ENCODE measurements at places on chromosomes 7 and 10.
A peak's percentile ranks its signal among the peaks of the same experiment; 100 is the strongest.

DNA sequence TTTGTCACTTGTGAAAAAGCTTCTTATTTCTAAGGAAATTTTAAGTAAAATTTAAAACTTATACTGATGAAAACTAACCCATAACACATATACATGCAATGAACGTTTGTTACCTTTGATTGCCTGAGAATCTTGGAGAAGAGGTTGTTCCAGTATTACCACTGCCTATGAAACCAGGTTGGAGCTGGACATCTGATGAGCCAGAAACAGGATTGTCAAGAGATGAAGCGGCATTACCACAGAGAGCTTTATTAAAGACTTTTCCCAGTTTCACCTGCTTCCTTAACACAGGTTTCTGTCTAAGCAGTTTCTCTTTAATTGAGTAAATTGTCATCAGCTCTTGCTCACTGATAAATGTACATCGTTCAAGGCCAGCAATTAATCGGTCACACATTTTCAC is 9.0 kb upstream of the KIF20B start:
- H3K27ac ChIP-seq = no peak overlapping the region
- H3K4me1 ChIP-seq = no peaks in the 10 kb centered on the region
- no peak overlapping the region for H3K4me3 ChIP-seq
- peaks cover 7% of the 10 kb centered on the region for H3K36me3 ChIP-seq
- DNase-seq = no peak
- H3K27me3 ChIP-seq = no peaks in the 10 kb centered on the region

DNA sequence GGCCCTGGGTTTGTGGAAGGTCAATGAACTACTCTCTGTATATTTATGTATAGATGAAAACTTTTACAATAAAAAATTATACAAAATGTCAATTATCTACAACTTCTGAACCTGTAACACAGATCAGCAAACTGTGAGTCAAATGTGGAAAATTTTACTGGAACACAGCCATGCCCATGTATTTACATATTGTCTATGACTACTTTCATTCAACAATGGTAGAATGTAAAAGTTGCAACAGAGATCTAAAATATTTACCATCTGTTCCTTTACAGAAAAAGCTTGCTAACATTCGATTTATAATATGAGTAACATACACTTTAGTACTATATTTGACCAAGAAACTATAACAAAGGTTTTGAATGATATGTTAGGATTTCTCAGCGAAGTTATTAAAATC is 481.6 kb downstream of the PARD3 start:
- no peak overlapping the region for H3K27ac ChIP-seq
- no peaks in the 10 kb centered on the region for H3K4me1 ChIP-seq
- no peak overlapping the region for H3K4me3 ChIP-seq
- peaks cover 28% of the 10 kb centered on the region for H3K36me3 ChIP-seq
- DNase-seq = no peak

DNA sequence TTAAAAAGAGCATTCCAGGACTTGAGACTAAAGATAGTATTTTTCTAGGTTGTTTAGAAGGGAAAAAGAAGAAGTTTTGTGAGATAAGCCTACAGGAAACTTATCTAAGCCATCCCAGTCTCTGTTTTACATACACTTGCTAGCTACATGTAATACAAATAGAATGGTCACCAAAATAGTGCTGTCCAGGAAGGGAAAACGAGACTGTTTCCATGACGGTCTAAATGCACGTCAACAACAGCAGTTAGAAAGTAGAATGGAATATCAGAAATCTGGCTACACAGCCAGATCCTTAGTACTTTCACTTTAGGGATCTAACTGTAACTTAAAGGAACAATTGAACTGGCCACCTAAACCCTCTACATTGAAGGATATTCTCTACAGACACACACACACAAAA is 117.6 kb downstream of the TSPAN12 start:
- H3K4me3 ChIP-seq = no peak overlapping the region
- H3K27ac ChIP-seq = no peak overlapping the region
- peaks cover 13% of the 10 kb centered on the region for H3K4me1 ChIP-seq
- H3K27me3 ChIP-seq = no peaks in the 10 kb centered on the region
- H3K36me3 ChIP-seq = no peaks in the 10 kb centered on the region

DNA sequence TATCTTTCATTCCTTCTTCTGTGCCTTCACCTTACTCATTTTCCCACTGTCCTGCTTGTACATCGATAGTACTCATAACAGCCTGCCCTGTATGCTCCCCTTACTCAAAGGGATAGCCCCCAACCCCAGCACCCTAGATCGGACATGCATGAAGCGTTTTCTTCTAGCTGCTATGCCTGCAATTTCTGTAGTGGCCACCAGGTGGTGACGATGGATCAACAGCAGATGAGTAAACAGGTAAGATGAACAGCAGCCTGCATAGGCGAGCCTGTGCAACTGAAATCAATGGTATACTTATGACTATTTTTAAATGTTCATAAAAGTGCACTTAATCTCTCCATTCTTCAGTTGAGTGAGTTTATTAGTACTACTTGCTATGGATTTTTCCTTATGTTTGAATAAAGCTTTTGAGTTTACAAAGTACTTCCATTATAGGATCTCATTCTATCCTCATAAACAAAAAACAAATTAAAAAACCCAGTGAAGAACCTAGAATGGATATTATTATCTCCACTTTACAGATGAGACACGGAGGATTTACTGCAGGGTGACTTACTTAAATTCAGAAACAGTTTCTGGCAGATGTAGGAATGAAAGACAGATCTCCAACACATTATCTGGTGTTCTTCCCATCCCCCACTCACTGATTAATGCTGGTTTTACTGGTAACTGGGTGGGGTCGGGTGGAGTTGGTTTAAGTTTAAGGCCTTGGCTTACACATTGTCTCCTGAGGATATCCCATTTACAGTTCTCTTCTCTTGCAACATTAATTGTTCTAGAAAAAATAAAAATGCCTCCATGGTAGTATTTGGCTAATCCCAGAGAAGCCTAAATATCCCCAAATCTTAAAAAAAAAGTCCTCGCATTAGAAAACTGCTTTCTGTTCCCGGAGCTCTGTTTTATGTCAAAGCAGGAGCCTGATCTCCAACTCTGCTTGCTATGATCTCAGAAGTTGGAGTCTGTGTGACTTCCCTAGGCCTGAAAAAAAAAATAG is 222.1 kb downstream of the GLI3 start:
- peaks cover 99% of the 10 kb centered on the region for H3K36me3 ChIP-seq
- no peak overlapping the region for H3K4me3 ChIP-seq
- H3K27ac ChIP-seq = peak overlapping the region; percentile 37
- H3K27me3 ChIP-seq = no peaks in the 10 kb centered on the region

DNA sequence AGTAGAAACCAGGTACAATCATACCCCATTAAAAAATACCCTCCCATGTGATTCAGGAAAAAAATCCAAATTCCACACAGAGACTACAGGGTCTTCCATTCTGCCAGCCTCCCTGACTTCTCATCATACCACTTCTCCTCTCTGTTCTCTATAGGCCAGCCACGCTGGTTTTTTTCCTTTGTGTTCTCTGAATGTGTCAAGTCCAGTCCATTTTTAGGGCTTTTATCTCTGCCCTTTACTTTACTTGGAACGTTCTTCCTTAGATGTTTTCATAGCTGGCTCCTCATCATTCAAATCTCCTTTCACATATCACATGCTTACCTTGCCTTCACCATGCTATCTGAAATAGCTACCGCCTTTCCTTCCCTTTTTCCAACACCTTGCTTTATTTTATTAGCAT is 597.6 kb downstream of the PHTF2 start:
- H3K27me3 ChIP-seq = peaks cover 4% of the 10 kb centered on the region
- no peak overlapping the region for H3K27ac ChIP-seq
- DNase-seq = no peak
- no peak overlapping the region for H3K4me3 ChIP-seq
- H3K36me3 ChIP-seq = no peaks in the 10 kb centered on the region

DNA sequence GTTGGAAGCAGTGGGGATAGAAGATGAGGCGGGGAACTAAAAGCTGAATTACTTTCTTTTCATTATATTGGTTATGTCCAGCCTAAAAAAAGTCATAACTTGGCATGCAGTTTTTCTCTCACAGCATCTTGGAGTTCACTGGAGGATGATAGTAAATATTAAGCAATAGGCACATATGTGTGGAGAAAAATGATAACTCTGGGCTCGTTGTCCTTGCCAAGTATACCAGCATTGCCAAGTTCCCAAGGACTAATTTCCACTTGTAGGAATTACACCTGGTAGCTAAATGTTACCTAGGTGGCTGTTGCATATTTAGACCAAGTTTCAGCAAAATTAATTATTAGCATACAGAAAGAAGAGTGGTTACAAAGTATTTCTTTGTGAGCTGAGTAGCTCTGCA is 1007.6 kb downstream of the ANKRD7 start:
- H3K4me3 ChIP-seq = no peak overlapping the region
- no peak overlapping the region for H3K27ac ChIP-seq
- no peak for DNase-seq
- H3K36me3 ChIP-seq = no peaks in the 10 kb centered on the region

GRCh38 chr10:122044045-122044661 is 55.2 kb downstream of the TACC2 start:
- peaks cover 63% of the 10 kb centered on the region for H3K4me1 ChIP-seq
- H3K4me3 ChIP-seq = peak overlapping the region; percentile 84
- H3K27ac ChIP-seq = peak overlapping the region; percentile 99
- DNase-seq = peak; percentile 42
- H3K27me3 ChIP-seq = no peaks in the 10 kb centered on the region
- H3K36me3 ChIP-seq = peaks cover 4% of the 10 kb centered on the region

DNA sequence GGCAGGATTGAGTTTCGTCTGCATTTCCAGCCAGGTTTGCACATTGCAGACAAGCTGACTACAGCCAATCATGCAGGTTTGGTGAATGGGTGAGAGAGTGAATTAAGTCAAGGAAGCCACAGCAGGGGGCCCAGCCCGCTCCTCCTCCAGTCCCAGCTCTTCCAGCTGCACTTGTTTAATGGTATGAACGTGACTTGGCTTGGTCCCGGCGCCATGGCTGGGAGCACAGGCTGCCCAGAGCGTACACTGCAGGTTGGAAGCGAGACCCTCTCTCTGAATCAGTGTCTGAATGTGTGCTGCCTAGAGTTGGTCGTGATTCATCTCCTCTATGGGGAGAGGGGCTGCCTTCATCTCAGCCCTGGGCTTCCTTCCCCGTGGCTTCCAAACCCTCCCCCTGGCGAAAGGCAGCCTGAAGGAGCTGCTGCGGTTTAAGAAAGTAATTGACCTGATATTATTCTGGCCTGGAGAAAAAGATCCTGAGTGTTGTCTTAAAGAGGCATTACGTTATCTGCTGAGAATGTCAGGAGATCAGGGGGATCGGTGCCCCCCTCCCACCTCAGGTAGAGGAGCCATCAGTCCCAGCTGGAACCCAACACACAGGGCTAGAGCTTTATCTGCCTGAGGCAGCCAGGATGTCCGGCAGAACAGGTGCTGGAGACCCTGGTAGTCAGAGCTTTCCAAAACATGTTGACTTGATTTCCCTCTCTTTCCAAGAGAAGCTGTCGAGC is 132.1 kb downstream of the COL26A1 start:
- DNase-seq = peak; percentile 30
- H3K36me3 ChIP-seq = peaks cover 44% of the 10 kb centered on the region
- H3K4me3 ChIP-seq = peak overlapping the region; percentile 20
- peak overlapping the region; percentile 94 for H3K27ac ChIP-seq
- H3K4me1 ChIP-seq = peaks cover 38% of the 10 kb centered on the region

GRCh38 chr7:93747019-93747418 is 143.5 kb downstream of the TFPI2 start:
- no peaks in the 10 kb centered on the region for H3K4me1 ChIP-seq
- H3K27ac ChIP-seq = no peak overlapping the region
- DNase-seq = no peak
- H3K27me3 ChIP-seq = no peaks in the 10 kb centered on the region
- H3K36me3 ChIP-seq = no peaks in the 10 kb centered on the region

DNA sequence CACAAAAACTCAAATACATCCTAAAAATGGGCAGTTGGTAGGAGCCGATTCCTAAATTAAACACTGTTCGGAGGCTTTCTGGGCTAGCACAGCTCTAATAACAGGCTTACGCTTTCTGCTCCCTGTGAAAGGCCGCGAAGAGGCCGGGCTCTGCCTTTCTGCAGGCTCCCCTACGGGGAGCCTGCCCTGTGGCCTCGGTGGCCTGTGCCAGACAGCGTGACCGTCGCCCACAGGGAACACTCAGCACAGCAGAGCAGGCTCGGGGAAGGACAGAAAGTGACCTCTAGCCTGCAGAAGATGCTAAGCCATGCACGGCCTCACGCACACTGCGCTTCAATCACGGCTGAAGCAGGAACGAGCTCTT is 64.2 kb downstream of the DIP2C start:
- H3K4me3 ChIP-seq = peak overlapping the region; percentile 56
- peaks cover 22% of the 10 kb centered on the region for H3K36me3 ChIP-seq
- peak overlapping the region; percentile 97 for H3K27ac ChIP-seq
- peaks cover 81% of the 10 kb centered on the region for H3K4me1 ChIP-seq
- no peaks in the 10 kb centered on the region for H3K27me3 ChIP-seq
- DNase-seq = peak; percentile 50

GRCh38 chr7:47578579-47579270 is 3.2 kb downstream of the TNS3 start:
- peaks cover 19% of the 10 kb centered on the region for H3K27me3 ChIP-seq
- no peak for DNase-seq
- H3K27ac ChIP-seq = peak overlapping the region; percentile 35
- H3K4me1 ChIP-seq = peaks cover 82% of the 10 kb centered on the region
- peaks cover 22% of the 10 kb centered on the region for H3K36me3 ChIP-seq

GRCh38 chr10:119817991-119818888 is 54.4 kb downstream of the MCMBP start:
- peak; percentile 91 for DNase-seq
- peak overlapping the region; percentile 77 for H3K4me3 ChIP-seq
- peaks cover 28% of the 10 kb centered on the region for H3K4me1 ChIP-seq
- no peaks in the 10 kb centered on the region for H3K27me3 ChIP-seq
- H3K36me3 ChIP-seq = peaks cover 54% of the 10 kb centered on the region

- no peak overlapping the region for H3K4me3 ChIP-seq
- peaks cover 4% of the 10 kb centered on the region for H3K4me1 ChIP-seq
- H3K27ac ChIP-seq = no peak overlapping the region
- DNase-seq = no peak
- no peaks in the 10 kb centered on the region for H3K36me3 ChIP-seq
Observed at GRCh38 chr7:110973196-110973990, 117.5 kb upstream of the LRRN3 start.

DNA sequence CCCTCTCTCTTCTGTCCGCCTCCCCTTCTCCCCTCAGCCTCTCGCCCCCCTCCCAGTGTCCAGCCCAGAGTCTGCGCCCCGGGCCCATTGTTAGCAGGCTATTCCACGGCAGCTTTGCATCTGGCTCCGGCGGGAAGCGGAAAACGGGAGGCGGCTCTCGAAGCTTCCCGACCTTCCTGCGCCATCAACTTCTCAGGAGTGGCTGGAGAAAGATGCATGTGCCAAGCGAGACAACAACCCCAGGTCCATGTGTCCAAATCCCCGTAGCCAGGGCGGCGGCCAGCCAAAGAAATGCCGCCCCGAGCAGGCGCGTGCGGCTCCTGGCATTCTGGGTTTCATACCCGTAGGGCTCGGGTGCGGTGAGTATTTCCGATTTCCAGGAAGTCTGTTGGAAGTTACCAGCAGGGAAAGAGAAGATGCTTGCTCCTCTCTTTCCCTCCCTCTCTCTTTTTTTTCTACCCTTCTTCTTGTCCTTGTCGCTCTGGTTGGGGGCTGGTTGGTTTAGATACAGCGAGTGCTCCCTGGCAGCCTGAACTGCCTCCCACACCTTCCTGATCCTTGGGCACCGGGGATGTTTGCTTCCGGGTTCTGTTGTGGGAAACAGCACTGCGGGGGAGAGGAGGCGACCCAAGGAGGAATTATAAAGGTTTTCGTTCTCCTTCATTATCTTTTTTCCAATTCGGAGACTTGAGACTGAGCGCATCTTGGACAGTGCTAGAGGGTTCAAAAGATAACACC is 1.2 kb upstream of the HOXA2 start:
- DNase-seq = peak; percentile 65
- H3K27ac ChIP-seq = peak overlapping the region; percentile 100
- no peaks in the 10 kb centered on the region for H3K27me3 ChIP-seq
- peak overlapping the region; percentile 99 for H3K4me3 ChIP-seq
- peaks cover 56% of the 10 kb centered on the region for H3K36me3 ChIP-seq

All from nephron progenitor cell (in vitro differentiated cells).